Effector memory CD4-positive, alpha-beta T cell (primary cell): ENCODE measurements at places on chromosomes 12 and 14.
A peak's percentile ranks its signal among the peaks of the same experiment; 100 is the strongest.

GRCh38 chr14:51931308-51931707 is 58.0 kb upstream of the RTRAF start:
- H3K27me3 ChIP-seq: no peaks in the 10 kb centered on the region
- H3K27ac ChIP-seq: no peak overlapping the region
- H3K36me3 ChIP-seq: peaks cover 3% of the 10 kb centered on the region

GRCh38 chr12:75658901-75659823 is 147.8 kb upstream of the KRR1 start:
- H3K4me3 ChIP-seq: no peak overlapping the region
- H3K27me3 ChIP-seq: no peaks in the 10 kb centered on the region
- H3K36me3 ChIP-seq: no peaks in the 10 kb centered on the region
- no peaks in the 10 kb centered on the region for H3K4me1 ChIP-seq

- H3K4me1 ChIP-seq: no peaks in the 10 kb centered on the region
- DNase-seq: no peak
- no peak overlapping the region for H3K27ac ChIP-seq
- H3K4me3 ChIP-seq: no peak overlapping the region
- no peaks in the 10 kb centered on the region for H3K36me3 ChIP-seq
Measured at GRCh38 chr12:69844836-69845235, 19.8 kb downstream of the MYRFL start.

DNA sequence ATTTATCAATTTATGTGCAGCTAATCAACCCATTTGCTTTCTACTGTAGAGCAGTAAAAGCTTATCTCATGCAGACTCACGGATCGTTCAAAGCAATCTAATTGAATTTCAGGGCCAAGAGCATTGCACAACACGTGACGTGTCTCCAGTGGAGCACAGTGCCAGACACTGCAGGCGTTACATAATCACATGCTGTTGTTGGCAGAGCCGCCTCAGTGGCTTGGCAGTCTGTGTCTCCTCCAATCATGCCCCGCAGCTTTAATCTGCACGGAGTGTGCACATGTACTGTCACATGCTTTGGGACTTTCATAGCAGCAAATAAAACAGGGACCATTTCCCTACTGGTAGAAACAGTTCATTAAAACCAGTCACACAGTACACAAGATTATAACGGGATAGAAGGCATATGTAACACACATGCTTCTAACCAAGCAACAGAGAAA is 309.3 kb downstream of the ITPR2 start:
- H3K4me3 ChIP-seq: no peak overlapping the region
- DNase-seq: no peak
- H3K27ac ChIP-seq: no peak overlapping the region

GRCh38 chr12:50799908-50800307 is 36.0 kb downstream of the ATF1 start:
- H3K27ac ChIP-seq: no peak overlapping the region
- peaks cover 33% of the 10 kb centered on the region for H3K36me3 ChIP-seq

DNA sequence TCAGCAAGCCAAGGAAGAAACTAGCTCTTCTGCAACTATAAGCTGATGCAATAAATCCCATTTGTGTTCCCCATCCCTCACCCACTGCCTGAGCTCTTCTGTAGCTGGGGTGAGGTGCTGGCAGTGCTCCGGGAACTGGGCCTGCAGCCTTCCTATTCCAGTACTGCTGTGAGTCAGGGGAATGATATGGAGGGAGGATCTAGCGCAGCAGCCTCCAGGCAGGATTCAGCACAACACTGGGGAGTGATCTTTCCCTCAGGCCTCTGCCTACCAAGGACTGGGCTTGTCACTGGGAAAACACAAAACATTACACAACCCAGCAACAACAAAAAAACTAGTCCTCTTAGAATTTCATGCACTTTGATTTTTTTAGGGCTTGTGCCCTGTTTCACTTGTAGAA is 58.7 kb downstream of the ST8SIA1 start:
- H3K36me3 ChIP-seq: no peaks in the 10 kb centered on the region
- DNase-seq: no peak
- no peak overlapping the region for H3K4me3 ChIP-seq
- H3K27ac ChIP-seq: no peak overlapping the region
- no peaks in the 10 kb centered on the region for H3K4me1 ChIP-seq
- H3K27me3 ChIP-seq: no peaks in the 10 kb centered on the region

DNA sequence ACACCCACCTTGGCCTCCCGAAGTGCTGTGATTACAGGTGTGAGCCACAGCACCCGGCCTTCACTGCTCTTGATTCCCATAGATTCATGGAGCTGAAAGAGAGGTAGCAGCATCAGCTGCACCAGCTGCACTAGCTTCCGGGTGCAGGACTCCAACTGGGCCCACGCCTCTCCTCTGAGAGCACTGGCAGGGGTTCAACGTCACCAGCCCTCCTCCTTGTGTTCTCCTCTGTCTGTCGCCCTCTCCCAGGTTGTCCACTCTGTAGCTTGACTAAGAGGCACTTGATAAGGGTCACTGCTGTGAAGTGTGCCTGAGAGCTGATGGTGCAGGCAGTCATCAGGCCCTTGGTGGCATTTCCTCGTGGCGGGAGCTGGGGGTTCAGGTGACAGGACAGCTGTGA is 28.3 kb downstream of the MLXIP start:
- H3K4me3 ChIP-seq: no peak overlapping the region
- no peaks in the 10 kb centered on the region for H3K36me3 ChIP-seq
- H3K27ac ChIP-seq: no peak overlapping the region
- H3K27me3 ChIP-seq: no peaks in the 10 kb centered on the region
- DNase-seq: no peak

DNA sequence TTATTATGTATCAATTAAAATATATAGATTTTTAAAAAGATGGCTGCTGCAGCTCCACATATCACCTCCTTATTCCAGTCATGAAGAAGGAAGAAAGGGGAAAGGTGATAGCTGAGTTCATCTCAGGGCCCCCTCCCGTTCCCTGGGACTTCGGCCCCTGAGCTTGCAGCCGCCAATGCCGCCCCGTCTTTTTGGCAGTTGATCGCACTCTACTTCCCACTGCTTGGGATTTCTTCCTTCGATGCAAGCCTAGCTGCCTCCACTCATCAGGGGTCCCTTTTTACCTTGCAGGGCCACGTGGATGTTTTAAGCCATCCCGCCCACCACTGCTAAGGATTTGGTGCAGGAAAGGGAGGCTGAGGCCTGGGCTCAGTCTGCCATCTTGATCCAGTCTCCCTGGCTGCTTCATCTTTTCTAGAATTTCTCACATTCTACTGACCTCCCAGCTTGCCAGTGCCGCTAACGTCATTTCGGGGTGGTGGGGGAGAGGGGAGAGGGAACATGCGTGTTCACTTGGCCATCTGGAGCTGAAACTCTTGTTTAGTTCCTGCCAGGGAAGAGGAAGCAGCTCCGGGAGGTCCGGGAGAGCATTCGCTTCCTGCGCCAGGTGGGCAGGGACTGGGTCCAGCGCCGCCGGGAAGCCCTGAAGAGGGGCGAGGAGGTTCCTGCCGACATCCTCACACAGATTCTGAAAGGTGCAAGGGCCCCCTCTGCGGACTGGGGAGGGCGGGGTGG is 31.3 kb downstream of the CYP46A1 start:
- no peak overlapping the region for H3K27ac ChIP-seq
- DNase-seq: no peak
- no peaks in the 10 kb centered on the region for H3K27me3 ChIP-seq
- H3K4me3 ChIP-seq: no peak overlapping the region
- H3K36me3 ChIP-seq: no peaks in the 10 kb centered on the region

- no peak for DNase-seq
- no peaks in the 10 kb centered on the region for H3K36me3 ChIP-seq
- H3K4me3 ChIP-seq: no peak overlapping the region
- no peak overlapping the region for H3K27ac ChIP-seq
Measured at GRCh38 chr12:89928467-89928866, 219.8 kb upstream of the ATP2B1 start.

- no peak overlapping the region for H3K27ac ChIP-seq
- H3K36me3 ChIP-seq: no peaks in the 10 kb centered on the region
- no peaks in the 10 kb centered on the region for H3K4me1 ChIP-seq
- H3K4me3 ChIP-seq: no peak overlapping the region
- DNase-seq: no peak
Measured at GRCh38 chr12:25767606-25768005, 190.9 kb upstream of the RASSF8 start.

GRCh38 chr14:98269533-98269932 is 1002.5 kb downstream of the BCL11B start:
- H3K27me3 ChIP-seq: no peaks in the 10 kb centered on the region
- H3K4me3 ChIP-seq: no peak overlapping the region
- H3K36me3 ChIP-seq: no peaks in the 10 kb centered on the region
- no peaks in the 10 kb centered on the region for H3K4me1 ChIP-seq
- DNase-seq: no peak

GRCh38 chr12:107091989-107092641 is 1.2 kb downstream of the CRY1 start:
- H3K36me3 ChIP-seq: no peaks in the 10 kb centered on the region
- no peak for DNase-seq
- H3K27ac ChIP-seq: peak overlapping the region; percentile 99
- no peaks in the 10 kb centered on the region for H3K27me3 ChIP-seq

- no peaks in the 10 kb centered on the region for H3K4me1 ChIP-seq
- no peak for DNase-seq
- no peak overlapping the region for H3K4me3 ChIP-seq
- no peak overlapping the region for H3K27ac ChIP-seq
Measured at GRCh38 chr14:92987713-92988510, 65.0 kb downstream of the CHGA start.

DNA sequence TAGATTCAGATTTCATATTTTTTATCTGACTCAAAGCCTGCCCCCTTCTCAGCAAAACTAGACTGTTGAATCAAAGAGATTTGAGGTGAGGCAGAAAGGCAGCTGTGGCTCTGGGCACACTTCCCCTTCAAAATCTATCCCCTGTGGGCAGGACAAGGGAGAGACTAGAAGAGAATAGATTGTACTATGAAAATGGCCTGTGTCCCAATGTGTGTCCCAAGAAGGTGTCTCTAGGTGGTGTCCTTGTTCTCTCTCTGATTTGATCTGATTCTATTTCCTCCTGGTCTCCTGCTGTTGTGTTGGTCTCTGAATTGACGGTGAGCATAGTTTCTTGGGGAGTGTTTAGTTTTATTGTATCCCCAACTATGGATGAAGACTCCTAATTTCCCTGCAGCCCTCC is 565.8 kb upstream of the ATP2B1 start:
- no peak for DNase-seq
- H3K4me1 ChIP-seq: no peaks in the 10 kb centered on the region
- no peak overlapping the region for H3K4me3 ChIP-seq
- H3K36me3 ChIP-seq: no peaks in the 10 kb centered on the region

GRCh38 chr14:39704594-39704993 is 272.4 kb upstream of the FBXO33 start:
- no peak for DNase-seq
- H3K36me3 ChIP-seq: no peaks in the 10 kb centered on the region
- H3K4me3 ChIP-seq: no peak overlapping the region
- no peaks in the 10 kb centered on the region for H3K4me1 ChIP-seq
- H3K27ac ChIP-seq: no peak overlapping the region

GRCh38 chr12:110995016-110995415 is 74.6 kb upstream of the MYL2 start:
- H3K27ac ChIP-seq: no peak overlapping the region
- H3K36me3 ChIP-seq: no peaks in the 10 kb centered on the region
- H3K4me3 ChIP-seq: no peak overlapping the region
- no peaks in the 10 kb centered on the region for H3K4me1 ChIP-seq
- no peaks in the 10 kb centered on the region for H3K27me3 ChIP-seq

GRCh38 chr14:101467181-101467926 is 93.9 kb upstream of the DIO3 start:
- no peaks in the 10 kb centered on the region for H3K4me1 ChIP-seq
- H3K27ac ChIP-seq: no peak overlapping the region
- no peak for DNase-seq
- no peaks in the 10 kb centered on the region for H3K36me3 ChIP-seq
- H3K4me3 ChIP-seq: no peak overlapping the region
- H3K27me3 ChIP-seq: no peaks in the 10 kb centered on the region

DNA sequence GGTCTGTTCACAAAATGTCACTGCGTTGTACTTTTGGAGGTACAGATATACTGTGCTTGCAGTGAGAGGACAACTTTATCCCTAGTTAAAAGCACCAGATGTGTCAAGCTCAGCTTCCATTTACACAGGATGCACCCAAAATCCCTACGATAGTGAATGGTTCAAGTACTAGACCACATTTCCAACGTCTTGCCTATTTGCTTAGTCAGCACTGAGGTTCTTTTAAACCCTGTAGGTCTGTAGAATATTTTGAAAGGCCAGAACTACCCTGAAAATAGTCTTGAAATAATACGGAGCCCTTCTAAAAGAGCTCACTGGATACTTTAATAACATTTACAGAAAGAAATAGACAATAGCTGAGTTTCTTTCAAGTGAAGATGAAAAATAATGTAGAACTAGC is 466.1 kb downstream of the FUT8 start:
- H3K4me1 ChIP-seq: peaks cover 5% of the 10 kb centered on the region
- no peak for DNase-seq
- H3K27ac ChIP-seq: no peak overlapping the region
- H3K4me3 ChIP-seq: no peak overlapping the region
- H3K36me3 ChIP-seq: no peaks in the 10 kb centered on the region

GRCh38 chr14:55446833-55447232 is 6.4 kb upstream of the TBPL2 start:
- H3K4me3 ChIP-seq: no peak overlapping the region
- no peaks in the 10 kb centered on the region for H3K36me3 ChIP-seq
- no peak for DNase-seq
- H3K4me1 ChIP-seq: no peaks in the 10 kb centered on the region
- no peaks in the 10 kb centered on the region for H3K27me3 ChIP-seq

- H3K27ac ChIP-seq: no peak overlapping the region
- H3K36me3 ChIP-seq: no peaks in the 10 kb centered on the region
- no peak for DNase-seq
- H3K4me3 ChIP-seq: no peak overlapping the region
- no peaks in the 10 kb centered on the region for H3K27me3 ChIP-seq
Measured at GRCh38 chr14:71943695-71944018, 11.4 kb downstream of the RGS6 start.

DNA sequence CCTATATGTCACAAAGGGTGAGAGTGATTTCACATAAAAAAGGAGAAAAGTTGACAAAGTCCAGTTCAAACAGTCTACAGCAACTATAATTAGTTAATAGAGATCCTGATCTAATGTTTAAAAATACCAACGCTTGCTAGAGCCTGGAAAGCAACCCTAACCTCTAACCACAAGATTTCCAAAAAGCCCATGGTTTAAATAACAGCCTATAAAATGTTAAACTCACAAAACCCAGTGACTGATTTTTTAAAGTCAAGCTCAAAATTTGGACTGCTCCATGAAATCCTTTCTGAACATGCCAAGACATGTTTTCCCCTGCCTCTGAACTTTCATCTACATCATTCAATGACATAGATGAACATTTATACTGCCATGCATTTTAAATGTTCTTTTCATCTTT is 81.6 kb downstream of the PLEKHG7 start:
- H3K27me3 ChIP-seq: no peaks in the 10 kb centered on the region
- DNase-seq: no peak
- H3K36me3 ChIP-seq: peaks cover 10% of the 10 kb centered on the region
- no peak overlapping the region for H3K27ac ChIP-seq

- H3K27ac ChIP-seq: no peak overlapping the region
- H3K36me3 ChIP-seq: no peaks in the 10 kb centered on the region
- no peak overlapping the region for H3K4me3 ChIP-seq
- DNase-seq: no peak
- H3K4me1 ChIP-seq: peaks cover 21% of the 10 kb centered on the region
Measured at GRCh38 chr12:124610021-124610612, 42.7 kb upstream of the NCOR2 start.
